ENCODE measurements at places on chromosomes 12 and 14.

DNA sequence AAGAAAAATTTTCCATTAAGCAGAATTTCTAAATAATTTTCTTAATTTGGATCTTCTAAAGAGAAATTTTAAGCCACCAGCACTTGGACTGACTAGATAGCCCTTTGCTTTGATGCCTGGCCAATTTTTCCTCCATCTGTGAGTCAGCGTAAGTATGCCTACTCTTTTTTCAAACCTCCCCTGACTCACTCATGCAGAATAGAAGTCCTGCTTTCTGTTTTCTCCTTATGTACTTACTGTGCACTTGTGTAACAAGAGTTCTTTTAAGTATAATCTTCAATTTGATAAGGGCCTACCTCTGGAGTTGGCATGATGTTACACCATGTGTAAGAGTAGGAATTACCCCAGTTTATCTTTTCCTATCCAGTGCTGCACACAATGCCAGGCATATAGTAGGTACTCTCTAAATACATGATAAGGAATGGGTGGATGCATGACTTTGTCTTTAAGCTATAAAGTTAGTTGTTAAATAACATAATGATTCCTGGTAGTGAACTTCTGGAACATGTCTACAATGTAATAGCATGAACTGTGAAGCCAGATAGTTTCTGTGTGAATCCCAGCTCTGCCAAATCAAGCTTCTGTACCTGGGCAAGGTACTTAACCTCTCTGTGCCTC is 329.6 kb downstream of the TMTC2 start:
- DNase-seq: peak; percentile 17

- peak; percentile 76 for DNase-seq
Measured at GRCh38 chr14:30550335-30550734, 8.6 kb upstream of the G2E3 start.

GRCh38 chr12:118290130-118290529 is 82.6 kb downstream of the TAOK3 start:
- DNase-seq: no peak

GRCh38 chr14:90760078-90760444 is 56.2 kb downstream of the TTC7B start:
- no peak for DNase-seq

GRCh38 chr14:92542766-92543554 is 29.4 kb downstream of the RIN3 start:
- no peak for DNase-seq

- DNase-seq: no peak
Measured at GRCh38 chr14:64932231-64932630, 10.3 kb downstream of the GPX2 start.

GRCh38 chr12:119694111-119694510 is 26.2 kb downstream of the PRKAB1 start:
- DNase-seq: no peak

- DNase-seq: no peak
Measured at GRCh38 chr12:109480356-109480755, 2.9 kb downstream of the UBE3B start.

GRCh38 chr12:58629376-58629775 is 290.9 kb downstream of the LRIG3 start:
- no peak for DNase-seq

DNA sequence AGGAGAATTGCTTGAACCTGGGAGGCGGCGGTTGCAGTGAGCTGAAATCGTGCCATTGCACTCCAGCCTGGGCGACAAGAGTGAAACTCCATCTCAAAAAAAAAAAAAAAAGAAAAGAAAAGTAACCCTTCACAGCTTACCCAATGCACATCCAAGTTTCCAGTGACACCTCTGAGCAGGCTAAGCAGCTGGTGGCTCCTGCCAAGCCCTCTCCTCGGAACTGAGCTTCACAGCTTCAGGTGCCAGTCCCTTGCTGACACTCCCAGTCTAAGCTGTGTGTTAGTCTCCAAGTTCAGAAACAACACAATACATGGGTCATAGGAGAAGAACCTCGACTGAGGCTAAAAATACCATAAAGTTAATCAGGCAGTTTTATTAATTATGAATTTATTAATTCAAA is 7.9 kb downstream of the CD9 start:
- no peak for DNase-seq

DNA sequence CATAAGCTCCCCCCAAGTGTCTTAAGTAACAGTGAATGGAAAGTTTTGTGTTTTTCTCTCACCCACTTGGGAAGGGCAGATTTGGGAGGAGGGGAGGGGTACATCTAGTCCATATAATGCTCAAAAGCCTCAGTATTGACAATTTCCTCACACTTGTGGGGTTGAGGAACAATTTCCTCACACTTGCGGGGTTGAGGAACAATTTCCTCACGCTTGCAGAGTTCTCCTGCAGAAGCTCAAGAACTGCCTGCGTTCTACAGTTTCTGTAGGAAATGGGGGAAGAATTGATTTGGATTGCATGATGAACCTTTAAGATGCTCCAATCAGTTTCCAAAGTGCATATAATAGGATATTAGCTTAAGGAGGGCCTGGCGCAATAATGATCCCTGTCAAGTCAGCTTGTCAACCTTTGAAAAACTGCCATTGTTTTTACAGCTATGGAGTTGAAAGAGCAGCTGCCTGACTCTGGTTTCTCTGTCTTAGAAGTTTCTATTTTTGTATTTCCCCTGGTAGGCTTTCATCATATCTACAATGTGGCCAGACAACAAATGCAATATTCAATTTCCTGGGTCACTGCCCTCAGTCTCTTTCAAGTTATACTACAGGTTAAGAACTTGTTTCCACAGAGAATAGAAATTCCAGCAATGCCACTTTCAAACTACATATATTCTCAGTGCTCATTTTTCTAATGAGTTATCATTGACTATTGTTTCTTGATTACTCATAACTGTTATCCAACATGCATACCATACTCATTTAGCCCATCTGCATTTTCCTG is 66.5 kb downstream of the PLEKHG7 start:
- no peak for DNase-seq

GRCh38 chr14:64347748-64348147 is 40.4 kb upstream of the MTHFD1 start:
- no peak for DNase-seq

GRCh38 chr14:54175298-54175942 is 218.8 kb upstream of the BMP4 start:
- peak; percentile 82 for DNase-seq

DNA sequence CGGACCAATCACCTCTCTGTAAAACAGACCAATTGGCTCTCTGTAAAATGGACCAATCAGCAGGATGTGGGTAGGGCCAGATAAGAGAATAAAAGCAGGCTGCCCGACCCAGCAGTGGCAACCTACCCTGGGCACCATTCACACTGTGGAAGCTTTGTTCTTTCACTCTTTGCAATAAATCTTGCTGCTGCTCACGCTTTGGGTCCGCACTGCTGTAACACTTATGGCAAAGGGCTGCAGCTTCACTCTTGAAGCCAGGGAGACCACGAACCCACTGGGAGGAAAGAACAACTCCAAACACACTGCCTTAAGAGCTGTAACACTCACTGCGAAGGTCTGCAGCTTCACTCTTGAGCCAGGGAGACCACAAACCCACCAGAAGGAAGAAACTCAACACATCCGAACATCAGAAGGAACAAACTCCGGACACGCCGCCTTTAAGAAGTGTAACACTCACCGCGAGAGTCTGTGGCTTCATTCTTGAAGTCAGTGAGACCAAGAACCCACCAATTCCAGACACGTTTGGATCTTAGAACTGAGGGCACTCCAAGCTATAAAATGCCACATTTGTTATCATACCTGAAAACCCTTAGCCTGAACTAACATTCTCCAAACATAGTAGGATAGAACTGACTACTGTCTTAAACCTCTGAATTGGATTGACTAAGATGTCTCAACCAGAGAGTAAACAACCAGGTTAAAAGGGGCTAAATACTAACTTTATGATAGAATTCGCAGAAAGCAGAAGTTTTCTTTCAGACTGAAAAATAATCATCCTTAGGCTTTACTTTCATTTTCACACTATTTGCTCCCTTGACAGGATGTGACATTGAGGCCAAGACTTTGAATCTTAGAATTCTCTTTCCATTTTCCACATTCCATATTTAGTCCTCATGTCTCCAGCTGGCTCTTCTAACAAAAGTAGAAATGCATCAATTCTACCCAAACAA is 33.6 kb downstream of the CDKL1 start:
- peak; percentile 8 for DNase-seq

- DNase-seq: no peak
Measured at GRCh38 chr14:106620368-106620767, 1094.0 kb downstream of the TMEM121 start.

GRCh38 chr14:77201696-77202095 is 20.1 kb downstream of the TMEM63C start:
- no peak for DNase-seq

GRCh38 chr14:69650948-69651369 is 39.6 kb downstream of the SUSD6 start:
- peak; percentile 36 for DNase-seq

DNA sequence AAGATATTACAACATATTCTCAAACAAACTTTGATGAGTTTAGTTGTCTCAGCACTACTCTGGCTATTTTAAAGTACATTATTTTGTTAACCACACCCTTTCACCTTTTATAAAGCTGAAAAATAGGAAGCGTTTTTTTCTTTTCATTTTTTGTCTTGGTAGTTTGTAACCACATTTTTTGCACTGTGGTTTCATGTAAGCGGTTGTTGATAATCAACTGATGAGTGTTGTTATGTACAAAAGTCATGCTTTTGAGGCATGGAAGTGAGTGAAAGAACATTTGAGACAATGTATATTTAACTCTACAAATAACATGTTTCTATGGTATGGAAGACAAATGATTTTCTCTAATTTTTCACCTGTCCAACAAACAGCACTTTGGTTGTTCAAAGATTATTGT is 52.1 kb upstream of the ATP2B1 start:
- DNase-seq: no peak

GRCh38 chr12:93886533-93887511 is 209.6 kb downstream of the CRADD start:
- peak; percentile 65 for DNase-seq

GRCh38 chr12:87171356-87171755 is 857.8 kb downstream of the C12orf50 start:
- DNase-seq: no peak

GRCh38 chr14:61476754-61477410 is 155.5 kb downstream of the PRKCH start:
- DNase-seq: peak; percentile 92

DNA sequence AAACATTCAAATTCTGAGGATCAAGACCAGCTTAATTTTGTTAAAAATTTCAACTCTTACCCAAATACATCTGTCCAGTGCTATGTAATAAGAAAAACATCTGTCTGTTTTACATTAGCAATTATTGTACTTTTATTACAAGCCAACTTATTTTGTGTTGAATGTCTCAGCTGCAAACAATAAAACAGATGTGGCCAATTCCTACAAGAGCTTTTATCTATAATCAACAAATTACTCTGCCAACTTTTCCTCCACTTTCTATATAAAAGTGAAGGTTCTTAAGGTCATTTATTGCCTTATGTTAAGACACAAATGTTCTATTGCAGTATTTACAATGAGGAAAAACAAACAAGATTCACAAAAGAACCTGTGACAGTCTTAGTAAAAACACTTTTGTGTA is 72.7 kb downstream of the NOVA1 start:
- no peak for DNase-seq

- DNase-seq: peak; percentile 65
Measured at GRCh38 chr14:53327716-53328115, 174.6 kb upstream of the DDHD1 start.

All from ELR (cell line).